ENCODE measurements at places on chromosomes 11 and 22.

GRCh38 chr22:38271927-38272372, 860 bp downstream of the TMEM184B start:
- DNase-seq, result peak; percentile 52

DNA sequence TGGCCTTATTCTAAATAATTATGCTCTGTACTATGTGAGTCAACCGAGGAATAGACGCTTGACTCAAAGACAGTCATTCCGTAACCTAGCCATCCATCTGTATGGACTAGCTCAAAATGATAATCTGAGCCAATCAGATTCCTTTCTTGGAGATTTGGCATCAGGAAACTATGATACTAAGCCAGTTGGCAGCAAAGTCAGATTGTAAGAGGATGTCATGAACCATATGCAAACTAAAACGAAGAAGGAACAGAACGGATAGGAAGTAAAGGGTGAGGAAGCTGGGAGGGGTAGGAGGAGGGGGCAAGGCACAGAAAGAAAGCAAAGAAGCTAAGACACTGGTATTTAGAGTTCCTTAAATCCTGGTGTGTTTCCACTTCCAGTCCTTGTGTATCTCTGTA, 10.7 kb upstream of the SESN3 start:
- DNase-seq, result no peak

- DNase-seq, result no peak
These were observed 1.4 kb downstream of the TMEM109 start for GRCh38 chr11:60915248-60915914.

- no peak for DNase-seq
These were observed 4.0 kb downstream of the FTH1 start for GRCh38 chr11:61963282-61964057.

- DNase-seq, result no peak
These were observed 9.1 kb downstream of the GAL3ST1 start for GRCh38 chr22:30565341-30565740.

DNA sequence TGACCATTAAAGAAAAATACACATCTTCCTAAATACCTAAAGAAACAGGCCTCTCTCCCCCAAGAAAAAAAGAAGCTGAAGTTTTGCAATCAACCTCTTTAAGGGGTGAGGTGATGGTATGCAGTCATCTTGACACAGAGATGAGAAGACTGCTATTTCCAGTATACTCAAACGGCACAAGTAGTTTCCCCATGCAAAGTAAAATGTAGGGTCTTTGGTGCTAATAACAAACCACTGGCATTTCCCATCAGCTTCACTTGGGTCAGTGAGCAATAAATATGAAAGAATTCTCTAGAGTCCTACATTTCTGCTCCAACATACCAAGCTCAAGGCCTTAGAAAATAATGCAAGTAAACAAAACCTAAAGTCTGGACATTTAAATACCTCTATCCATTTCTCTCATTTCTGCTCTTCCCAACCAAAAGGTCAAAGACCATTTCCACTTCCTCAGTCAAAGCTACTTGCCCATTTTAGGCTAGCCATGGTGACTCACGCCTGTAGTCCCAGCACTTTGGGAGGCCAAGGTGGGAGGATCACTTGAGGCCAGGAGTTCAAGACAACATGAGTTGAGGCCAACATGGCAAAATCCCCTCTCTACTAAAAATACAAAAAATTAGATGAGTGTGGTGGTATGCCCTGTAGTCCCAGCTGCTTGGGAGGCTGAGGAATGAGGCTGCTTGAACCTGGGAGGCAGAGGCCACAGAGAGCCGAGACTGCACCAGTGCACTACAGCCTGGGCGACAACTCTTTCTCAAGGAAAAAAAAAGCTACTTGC, 39.5 kb upstream of the CHRNA10 start:
- DNase-seq, result no peak

- DNase-seq, result peak; percentile 10
These were observed 1.8 kb downstream of the GAS2 start for GRCh38 chr11:22668005-22668796.

DNA sequence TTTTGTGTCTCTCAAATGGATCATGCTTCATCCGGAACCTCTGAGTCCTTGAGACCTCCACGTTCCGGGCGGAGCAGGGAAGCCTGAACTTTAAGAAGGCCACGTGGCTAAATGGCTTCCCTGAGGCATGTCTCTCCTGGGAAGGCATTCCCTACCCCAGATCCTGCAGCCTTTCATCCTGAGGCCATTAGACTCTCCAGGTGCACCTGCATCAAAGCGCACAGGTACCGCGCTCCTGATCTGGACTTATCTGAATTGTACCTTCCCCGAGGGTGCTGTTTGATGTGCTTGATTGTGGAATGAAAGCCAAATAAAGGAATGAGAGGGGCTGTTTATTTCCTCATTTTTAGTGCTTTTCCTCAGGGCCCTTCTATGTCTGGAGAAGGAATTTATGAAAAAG, 22.5 kb downstream of the C22orf31 start:
- no peak for DNase-seq

DNA sequence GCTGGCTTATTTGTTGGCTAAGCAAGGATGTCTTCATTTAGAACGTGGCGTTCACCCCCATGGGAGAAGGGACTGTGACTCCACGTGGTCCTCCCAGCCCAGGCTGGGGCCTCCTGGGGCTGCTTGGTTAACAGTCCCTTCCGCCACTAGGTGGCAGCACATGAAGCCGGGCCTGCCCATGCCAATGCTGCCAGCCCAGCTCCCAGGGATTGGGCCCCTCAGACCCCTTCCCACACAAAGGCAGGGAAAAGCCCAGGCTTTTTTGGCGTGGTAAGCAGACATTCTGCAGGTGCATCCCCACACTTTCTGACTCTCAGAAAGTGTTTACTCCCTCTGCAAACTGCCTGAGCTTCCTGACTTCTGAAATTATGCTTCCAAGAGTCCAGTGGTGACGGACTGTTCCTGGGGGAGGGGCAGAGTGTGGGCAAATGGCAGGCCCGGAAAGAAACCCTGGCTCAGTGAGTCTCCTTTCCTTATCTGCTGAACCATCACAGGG, 3.1 kb downstream of the CBX6 start:
- DNase-seq, result peak; percentile 79
